Fibroblast of pulmonary artery (primary cell): ENCODE measurements at places on chromosomes 2 and 18.

- no peak for DNase-seq
These were observed 8.9 kb downstream of the PAPOLG start for GRCh38 chr2:60764736-60765534.

- no peak for DNase-seq
These were observed 564.3 kb downstream of the SLC4A3 start for GRCh38 chr2:220191737-220192136.

- DNase-seq = no peak
These were observed 197.9 kb downstream of the LNPK start for GRCh38 chr2:175804122-175804521.

DNA sequence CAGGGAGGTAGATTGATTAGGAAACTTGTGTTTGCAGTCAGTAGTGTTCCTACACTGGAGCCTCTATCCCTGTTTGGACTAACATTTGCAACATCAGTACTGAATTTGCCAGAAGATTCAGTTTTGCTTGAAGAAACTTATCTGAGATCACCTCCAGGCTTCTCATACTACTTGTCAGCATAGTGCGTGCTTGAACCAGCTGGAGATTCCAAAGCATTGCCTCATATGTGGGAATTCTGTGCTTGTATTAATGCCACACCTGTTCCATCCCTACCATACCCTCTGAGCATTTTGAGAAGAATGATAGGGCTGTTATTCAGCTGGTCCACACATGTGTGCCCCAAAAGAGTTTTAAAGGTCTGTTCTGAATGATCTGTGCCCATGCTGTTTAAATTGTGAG is 148.7 kb downstream of the RAPGEF4 start:
- DNase-seq = no peak

- no peak for DNase-seq
These were observed 291.5 kb downstream of the TDRD15 start for GRCh38 chr2:21415234-21415633.

DNA sequence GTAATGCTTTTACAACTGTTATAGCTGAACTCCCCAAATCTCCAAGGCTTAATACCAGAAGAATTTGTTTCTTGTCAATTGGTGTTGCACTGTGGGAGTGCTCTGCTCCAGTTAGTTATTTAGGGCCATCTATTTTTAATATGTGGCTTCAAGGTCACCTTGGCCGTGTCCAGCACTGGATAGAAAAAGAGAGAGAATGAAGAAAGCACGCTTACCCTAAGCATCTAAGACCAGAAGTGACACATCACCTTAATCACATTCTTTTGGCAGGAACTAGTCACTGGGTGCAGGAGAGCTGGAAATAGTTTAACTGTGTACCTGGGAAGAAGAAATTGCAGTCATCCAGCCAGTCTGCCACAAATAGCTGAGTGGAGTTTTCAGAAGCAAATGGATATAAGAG is 78.8 kb downstream of the VWC2L start:
- DNase-seq = no peak

- no peak for DNase-seq
These were observed 14.6 kb downstream of the EML4 start for GRCh38 chr2:42183775-42184174.
